ENCODE measurements at places on chromosomes 6 and 20.

DNA sequence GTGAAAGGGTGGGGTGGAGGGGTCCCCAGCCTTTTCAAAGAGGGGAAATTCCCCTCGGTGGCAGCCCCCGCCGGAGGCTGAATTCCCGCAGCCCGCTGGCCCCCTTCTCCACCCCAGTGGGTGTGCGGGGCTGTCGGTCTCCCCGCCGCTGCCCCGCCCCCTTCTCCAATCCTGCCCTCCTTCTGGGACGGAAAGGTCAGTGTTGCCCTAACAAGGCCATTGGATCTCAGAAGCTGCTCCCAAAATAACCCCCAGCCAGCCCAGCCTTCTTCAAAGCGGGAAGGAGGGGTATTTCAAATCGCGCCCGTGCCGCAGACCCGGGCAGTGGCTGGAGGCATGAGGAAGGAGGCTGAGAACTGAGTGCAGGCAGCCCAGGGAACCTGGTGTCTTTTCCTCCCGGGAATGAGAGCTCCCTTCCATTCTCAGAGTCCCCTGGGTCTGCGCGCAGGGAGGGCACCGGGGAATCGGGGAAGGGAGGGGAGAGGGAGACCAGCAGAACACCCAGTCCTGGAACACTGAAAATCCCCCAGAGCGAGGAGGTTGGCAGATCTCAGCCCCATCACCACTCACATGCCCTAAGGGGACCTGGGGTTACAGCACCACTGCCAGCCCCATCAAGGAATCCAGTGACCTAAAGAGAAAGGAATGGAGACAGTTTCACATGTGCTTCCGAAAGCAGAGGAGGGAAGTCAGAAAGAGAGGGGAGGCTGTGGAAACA lies at the start of gene JPH2:
JPH2 (minus strand) TSS at position 135 of the 718 bp plus-strand sequence. CDS start 483 bp downstream, outside the sequence.
- no peak for DNase-seq

DNA sequence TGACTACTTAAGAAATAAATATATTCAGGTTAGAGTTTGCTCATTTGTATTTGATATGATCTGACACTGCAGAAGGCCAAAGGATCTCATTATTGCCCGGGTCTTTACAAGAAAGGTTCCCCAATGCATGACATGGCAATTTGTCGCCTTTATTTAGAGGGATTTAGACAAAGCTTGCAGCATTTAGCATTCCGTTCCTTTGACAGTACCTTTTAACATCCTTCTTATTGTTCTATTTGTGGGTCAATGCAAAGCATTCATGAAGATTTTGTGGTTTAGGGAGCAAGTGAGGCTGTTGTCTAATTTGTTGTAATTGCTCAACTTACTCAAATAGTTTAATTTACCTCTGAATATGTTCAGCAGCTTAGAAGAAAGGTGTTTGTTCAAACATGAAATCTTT lies 230.8 kb upstream of the FLRT3 start:
- DNase-seq, result no peak

- no peak for DNase-seq
These were observed 73.9 kb downstream of the RAMACL start for GRCh38 chr6:166512567-166512966.

DNA sequence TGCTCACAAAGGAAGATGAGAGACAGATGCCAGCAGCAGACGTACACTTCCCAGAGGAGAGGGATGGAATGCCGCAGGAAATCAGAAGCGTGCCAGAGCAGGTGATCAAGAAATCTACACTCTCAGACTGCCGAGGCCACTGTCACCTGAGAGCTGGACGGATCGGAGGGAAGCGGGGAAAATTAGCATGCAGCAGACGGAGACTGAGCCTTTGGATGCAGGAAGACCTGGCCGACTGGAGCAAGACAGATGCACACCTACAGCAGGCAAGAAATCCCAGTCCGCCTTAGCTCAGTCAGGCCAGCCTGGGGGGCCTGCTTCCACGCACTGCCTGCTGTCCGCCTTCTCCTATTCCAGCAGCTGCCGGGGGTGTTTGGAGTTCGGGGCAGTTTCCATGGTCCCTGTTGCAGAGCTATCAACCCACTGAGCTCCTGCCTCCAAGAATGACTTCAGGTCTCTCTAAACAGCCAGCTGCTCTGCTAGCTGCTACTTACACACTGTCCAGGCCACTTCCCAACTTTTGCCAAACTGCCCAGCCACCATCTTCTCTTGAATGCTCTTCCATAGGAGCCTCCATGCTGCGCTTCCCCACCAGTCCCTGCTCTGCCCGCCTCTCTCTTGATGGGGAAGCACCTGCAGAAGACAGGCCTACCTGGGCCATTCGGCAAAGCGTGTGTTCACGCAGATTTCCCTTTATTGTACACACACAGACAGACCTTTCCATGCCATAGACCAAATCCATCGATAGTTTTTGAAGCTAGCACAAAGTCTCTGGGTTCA lies 368.5 kb downstream of the ZFAND3 start:
- DNase-seq, result no peak

DNA sequence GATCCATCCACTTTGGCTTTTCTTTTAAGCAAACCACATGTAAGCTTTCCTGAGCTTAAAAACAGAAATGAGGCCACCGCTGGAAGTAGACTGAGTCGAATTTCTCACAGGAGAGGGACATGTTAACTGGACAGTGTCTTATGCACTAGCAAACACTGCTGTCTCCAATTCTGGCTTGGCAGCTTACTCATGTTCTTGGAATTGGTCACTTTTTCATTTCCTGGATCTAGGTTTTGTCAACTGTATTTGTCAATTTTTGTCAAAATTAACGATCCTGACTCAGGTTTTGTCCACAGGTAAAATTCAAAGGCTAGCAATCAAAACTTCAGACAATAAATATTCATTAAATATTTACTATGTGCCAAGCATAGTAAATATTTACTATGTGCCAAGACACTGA lies 601.5 kb downstream of the RNF144B start:
- no peak for DNase-seq

- no peak for DNase-seq
These were observed 83.5 kb upstream of the CCN6 start for GRCh38 chr6:111970426-111970825.

DNA sequence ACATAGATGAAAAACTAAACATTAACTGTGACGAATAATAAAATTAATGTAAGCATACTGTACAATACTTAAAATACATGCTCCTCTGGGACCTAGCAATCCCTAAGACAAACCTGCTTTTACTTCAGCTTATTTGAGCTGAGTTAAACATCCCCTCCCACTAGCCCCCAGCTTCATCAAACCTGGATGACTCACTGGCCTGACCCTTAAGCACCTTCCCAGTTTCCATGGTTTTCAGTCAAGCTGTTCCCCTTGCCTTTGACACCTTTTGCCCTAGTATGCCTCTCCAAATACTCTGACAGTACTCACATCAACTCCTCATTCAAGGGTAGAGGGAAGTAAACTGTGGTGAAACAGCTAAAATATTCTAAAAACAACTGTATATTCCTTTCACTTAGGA lies 4.2 kb downstream of the ELOVL4 start:
- no peak for DNase-seq

DNA sequence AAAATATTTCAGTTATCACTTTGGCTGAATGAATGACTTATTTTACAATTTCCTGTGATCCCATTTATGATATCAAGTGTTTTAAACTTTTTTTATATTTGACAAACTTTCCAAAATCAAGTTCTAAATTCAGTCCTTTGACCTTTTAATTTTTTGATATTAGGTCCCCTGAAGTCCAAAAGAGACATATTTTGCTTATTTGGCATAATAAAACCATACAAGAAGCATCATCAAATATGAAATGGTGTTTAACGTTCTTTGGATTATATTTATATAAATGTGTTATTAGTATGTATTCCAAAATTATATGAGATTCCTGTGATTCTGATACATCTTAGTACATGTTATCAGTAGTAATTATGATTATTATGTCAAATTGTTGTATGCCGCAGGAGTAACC lies 38.7 kb downstream of the ZNF133 start:
- DNase-seq, result no peak

DNA sequence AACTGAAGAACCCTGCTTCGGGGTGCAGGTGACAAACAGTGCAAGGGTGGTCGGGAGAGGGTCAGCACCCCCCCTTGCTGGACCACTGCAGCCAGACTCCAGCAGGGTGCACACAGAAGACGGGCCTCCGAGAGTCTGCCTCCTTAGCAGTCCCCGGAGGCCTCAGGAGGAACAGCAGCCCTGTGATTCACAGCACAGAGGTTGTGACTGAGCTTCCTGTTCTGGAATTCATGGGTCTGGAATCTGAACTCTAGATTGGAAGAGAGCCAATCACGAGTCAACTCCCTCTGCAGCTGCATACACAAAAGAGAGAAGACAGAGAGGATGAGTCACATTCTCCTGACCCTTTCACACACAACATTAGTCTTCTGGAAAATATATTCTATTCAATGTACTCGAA lies 249.0 kb upstream of the OPRM1 start:
- DNase-seq, result no peak

DNA sequence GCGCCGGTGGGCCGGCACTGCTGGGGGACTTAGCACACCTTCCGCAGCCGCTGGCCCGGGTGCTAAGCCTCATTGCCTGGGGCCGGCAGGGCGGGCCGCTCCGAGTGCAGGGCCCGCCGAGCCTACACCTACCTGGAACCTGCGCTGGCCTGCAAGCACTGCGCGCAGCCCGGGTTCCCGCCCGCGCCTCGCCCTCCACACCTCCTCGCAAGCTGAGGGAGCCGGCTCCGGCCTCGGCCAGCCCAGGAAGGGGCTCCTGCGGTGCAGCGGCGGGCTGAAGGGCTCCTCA lies 10.7 kb upstream of the MPC1 start:
- no peak for DNase-seq

- no peak for DNase-seq
These were observed 157.7 kb downstream of the RNASET2 start for GRCh38 chr6:166798652-166799051.

GRCh38 chr6:42393339-42393738 lies 58.4 kb downstream of the TRERF1 start:
- DNase-seq, result no peak

DNA sequence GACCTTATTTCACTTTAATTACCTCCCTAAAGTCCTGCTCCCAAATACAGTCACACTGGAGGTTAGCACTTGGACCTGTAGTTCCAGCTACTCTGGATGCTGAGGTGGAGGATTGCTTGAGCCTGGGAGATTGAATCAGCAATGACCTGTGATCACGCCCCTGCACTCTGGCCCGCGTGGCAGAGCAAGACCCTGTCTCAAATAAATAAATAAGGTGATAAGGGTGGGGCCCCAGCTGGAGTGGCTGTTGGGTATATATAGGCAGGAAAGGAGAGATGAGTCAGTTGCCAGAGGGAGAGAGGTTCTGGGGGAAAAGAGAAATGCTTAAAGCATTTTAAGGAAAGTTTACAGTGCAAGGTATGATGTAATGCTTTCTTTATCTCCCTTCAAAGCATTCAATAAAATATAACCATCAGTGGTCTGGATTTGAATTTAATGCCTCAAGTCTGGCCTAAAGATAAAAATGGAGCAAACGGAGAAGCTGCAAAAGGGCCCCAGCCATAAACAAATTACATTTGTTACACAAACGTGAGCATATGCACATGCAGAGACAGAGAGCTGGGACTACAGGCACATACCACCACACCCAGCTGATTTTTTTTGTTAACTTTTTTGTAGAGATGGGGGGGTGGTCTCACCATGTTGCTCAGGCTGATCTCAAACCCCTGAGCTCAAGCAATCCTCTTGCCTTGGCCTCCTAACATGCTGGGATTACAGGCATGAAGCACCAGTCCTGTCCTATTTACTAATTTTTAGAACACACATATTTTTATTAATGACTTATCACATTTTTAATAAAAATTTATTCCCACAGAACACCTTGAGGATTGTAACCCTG lies 6.1 kb upstream of the PM20D2 start:
- no peak for DNase-seq

DNA sequence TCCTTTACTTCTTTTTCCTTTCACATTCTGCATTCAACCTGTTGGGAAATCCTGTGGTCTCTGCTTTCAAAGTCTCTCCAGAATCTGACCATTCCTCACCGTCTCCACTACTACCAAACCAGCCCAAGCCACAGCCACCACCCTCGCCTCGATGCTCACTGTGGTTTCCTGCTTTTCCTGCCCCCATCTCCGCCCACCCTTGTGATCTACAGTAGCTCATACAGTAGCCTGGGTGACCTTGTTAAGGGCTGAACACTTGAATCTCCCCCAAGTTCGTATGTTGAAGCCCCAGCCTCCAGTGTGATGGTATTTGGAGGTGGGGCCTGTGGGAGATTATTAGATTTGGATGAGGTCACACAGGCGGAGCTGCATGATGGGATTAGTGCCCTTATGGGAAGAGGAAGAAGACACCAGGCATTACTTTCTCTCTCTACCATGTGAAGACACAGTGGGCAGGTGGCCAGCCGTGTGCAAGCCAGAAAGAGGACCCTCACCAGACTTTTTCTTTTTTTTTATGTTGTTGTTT lies 189.0 kb upstream of the UST start:
- peak; percentile 13 for DNase-seq

DNA sequence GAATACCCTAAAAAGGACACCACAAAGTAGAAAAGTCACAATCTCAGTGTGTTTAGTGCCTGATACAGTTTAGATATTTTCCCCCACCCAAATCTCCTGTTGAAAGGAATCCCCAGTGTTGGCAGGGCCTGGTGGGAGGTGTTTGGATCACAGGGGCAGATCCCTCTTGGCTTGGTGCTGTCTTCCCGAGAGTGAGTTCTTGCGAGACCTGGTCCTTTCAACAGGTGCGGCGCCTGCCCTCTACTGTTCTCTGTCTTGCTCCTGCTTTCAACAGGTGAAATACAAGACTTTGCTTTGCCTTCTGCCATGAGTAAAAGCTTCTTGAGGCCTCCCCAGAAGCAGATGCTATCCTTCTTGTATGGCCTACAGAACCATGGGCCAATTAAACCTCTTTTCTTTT lies 534.3 kb upstream of the NRSN1 start:
- no peak for DNase-seq

GRCh38 chr6:126076992-126077664 lies 90.8 kb downstream of the TRMT11 start:
- DNase-seq, result no peak

GRCh38 chr6:42118162-42119001 lies 24.0 kb downstream of the C6orf132 start:
- DNase-seq, result no peak

- DNase-seq, result no peak
These were observed 51.8 kb downstream of the CDH26 start for GRCh38 chr20:60009826-60010616.

DNA sequence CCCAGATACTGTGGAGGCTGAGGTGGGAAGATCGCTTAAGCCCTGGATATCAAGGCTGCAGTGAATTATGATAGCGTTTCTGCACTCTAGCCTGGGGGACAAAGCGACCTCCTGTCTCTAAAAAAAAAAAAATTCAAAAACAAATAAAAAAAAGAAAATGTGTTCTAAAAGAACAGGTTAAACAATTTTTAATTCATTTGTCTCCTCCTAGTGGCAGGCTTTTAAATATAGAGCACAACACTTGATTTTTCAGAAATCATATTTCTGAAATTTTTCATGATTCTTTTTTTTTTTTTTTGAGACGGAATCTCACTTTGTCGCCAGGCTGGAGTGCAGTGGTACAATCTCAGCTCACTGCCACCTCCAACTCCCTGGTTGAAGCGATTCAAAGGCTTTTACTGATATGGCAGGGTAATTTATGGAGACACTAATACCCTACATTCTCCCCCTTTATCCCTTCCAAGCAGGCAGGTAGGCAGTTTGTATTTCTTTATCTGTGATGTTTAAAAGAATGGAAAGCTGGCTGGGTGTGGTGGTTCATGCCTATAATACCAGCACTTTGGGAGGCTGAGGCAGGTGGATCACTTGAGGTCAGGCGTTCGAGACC lies 8.7 kb upstream of the GTF3C6 start:
- no peak for DNase-seq

GRCh38 chr6:118509009-118509617 lies 39.0 kb upstream of the PLN start:
- DNase-seq, result no peak

Measured in AG09309 (cell line).